ENCODE measurements at places on chromosomes 2 and 18.

DNA sequence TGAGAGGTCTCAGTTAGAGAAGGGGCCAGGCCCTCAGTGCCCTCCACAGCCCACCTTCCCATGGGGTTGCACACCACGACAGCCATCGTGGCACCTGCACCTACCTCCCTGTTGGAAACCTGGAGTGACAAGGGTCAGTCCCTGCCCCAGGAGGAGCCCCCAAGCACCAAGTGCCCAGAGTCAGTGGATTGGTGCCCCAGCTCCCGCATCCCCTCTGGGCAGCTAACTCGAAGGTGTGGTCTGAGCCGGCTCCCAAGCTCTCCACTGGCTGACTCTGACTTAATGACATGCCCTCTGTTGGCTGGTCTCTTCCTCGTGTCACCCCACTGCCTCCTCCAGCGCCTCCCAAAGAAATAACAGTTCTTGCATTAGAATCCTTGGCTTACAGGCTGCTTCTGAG lies 116.4 kb downstream of the NDUFA10 start:
- DNase-seq = peak; percentile 39

DNA sequence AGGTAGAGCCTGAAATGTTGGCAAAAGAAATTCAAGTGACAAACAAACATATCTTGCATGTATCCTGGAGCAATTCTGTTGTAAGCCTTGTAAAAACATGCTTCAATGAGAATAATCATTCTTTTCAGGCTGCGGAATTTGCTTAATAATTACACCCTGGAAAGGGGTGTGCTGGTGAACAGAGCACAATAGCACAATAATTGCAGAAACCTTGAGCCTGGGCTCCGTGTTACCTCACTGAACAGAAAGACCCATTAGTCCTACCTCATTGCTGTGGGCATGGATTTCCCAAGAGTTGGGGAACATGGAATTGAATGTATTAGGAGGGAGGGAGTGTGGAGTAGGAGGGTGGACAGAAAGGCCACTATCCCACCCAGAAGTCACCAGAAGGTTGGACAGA lies 168.0 kb upstream of the ALKAL2 start:
- DNase-seq = peak; percentile 35

DNA sequence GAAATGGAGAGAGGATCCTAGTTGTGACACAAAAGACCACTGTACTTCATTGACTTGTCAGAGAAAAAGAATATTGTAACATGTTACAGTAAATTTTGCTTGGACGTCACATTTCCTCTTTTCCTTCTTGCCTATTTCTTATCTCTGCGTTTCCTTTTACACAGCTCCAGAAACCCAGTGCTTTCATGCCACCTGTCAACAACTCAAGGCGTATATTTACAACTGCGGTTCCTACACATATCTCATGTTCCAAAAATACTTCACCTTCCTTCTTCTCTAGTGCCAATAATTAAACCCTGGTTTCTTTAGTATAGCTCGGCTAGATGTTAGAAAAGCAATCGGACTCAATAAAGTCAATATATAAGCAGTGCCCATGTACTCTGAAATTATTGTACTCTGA lies 911.5 kb upstream of the FSHR start:
- no peak for DNase-seq

DNA sequence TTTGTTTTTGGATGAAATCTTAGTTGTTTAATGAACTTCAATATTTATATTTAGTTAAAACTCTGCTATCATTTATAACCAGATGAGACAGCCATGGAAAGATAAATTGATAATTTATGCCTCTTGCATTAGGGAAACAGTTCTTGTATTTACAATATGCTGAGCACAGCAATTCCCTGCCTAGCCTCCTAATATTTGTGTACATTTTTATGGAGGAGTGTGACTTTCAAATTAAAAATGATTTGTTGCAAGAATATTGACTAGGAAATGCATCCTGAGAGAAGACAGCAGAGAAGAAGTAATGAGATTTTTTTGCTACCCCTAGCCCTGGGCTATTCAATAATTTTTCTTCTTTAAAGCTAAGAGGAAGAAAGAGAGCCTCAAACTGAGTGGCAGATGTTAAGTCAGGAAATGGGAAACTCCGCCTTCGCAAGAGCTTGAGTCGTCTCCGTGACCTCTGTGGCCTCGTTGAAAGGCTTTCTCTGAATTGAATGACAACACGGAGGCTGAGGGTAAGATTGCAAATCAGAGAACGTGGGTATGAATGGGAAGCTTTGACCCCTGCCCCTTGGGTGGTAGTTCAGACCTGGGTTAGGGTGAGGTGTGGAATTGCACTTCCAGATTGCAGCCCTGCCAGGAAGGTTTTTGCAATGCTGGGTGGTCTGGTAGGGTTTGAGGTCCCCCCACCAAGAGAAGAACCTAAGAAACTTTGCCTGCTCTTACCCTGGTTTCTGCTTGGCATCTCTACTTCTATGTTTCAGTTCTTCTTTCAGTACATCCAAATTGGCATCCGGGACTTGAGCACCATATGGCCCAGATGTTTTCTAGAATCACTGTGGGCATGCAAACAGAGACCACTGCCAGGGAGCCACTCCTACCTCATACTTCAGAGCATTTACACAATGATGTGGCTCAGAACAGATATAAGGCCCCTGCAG lies 210.3 kb upstream of the RBMS1 start:
- DNase-seq = no peak

GRCh38 chr2:69213201-69213600 lies 173.8 kb downstream of the GFPT1 start:
- DNase-seq = no peak

All from islet precursor cell (in vitro differentiated cells).